ENCODE measurements at places on chromosomes 3 and 15.

- DNase-seq, result no peak
Measured at GRCh38 chr3:55719006-55719405, 231.9 kb upstream of the WNT5A start.

DNA sequence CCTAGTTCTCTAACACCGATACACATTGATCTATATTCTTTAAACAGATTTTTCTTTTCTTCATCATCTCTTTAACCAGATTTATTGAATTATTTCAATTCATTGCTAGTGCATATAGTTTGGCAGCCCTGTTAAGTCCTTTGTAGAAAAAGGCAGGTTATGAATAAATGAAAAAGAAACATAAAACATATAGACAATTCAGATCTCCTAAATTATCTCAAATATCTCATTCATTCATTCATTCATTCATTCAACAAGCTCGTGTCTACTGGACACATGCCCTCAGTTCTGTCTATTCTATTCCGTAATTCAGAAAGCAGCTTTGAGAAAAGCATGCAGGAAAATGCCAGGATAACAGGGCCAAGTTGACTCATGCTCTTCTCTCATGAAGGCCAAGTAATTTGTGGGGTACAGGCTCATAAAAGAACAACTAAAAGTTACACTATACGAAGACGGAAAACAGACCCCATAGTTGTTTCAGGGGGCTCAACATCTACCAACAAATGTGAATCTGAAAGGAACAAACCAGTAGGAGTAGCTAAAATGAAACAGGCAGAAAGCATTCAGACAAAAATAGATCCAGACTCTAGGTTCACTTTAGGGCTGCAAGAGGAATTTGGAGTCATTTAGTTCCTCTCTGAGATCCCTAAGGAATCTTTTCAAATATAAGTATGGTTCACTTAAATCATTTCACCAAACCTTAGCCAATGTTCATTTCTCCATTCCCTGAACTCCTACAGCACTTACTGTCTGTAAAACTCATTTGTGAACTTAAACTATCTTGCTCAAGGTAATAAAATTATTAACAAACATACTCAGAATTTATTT lies 7.5 kb downstream of the ZNF148 start:
- no peak for DNase-seq

GRCh38 chr3:147672436-147672835 lies 263.3 kb downstream of the ZIC1 start:
- no peak for DNase-seq

DNA sequence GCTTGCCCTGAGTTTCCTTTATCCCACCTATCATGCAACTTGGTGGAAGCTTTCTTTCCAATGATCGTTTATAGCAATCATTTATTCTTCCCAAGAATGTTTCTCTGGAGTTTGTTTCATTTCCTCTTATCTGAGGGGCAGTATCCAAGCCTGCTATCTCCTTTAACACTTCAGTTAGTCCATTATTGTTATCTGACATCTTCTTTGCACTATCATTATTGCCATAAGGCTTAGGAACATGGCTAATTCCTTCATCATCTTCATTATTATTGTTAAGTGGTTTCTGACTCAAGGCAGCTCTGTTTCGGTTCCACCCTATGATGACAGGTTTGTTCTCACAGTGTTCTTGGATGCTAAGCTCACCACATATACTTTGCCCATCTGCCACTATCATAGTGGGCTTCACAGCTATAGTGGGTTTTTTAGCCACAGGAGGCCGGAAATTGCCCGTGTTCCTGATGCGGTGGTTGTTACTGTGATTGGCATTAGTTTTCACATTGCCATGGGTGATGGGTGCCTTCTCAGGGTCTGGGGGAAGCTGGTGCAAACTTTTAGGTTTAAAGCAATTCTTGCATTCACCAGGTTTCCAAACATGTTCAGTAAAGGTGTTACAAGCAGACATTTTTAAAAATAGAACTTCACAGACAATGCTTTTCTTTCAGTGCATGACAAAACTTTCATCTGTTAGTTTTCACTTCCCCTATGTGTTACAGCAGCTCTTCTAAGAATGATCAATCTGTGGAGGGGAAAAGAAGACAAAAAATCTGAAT lies 110.6 kb upstream of the TSPAN3 start:
- no peak for DNase-seq

- DNase-seq, result no peak
Measured at GRCh38 chr3:53704363-53704725, 141.9 kb downstream of the CHDH start.

DNA sequence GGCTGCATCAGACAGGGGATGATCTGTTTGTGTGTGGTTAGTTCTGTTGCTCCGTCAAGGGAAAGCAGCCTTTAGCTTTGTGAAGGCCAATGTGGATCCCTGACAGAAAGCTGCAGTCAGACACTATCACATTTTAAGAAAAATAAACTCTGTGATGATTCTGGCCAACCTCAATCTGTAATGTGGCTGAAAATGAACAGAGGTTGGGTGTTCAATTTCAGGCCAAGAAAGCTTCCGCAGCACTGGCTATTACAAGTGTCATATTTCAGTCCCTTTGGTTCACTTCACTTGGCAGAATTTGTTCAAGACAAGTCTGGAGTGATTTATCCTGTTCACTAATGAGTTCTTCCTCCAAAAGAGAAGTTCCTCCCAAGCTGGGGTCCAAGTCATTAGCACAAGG lies 571.8 kb upstream of the IL12A start:
- no peak for DNase-seq

DNA sequence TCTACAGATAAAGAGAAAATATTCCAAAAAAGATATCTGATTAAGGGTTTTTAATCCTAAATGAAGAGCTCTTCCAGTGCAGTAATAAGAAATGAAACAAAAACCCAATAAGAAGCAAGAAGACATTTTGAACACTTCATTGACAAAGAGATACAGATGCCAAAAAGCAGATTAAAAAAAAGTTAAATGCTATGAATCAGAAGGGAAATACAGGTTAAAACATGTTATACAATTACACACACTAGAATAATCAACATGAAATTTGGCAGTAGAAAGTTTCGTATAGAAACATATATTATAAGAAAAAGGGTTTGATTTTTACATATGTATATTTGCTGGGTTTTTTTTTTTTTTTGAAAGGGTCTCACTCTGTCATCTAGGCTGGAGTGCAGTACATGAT lies 135.0 kb downstream of the ROBO1 start:
- DNase-seq, result no peak
